ENCODE measurements at places on chromosomes 7 and 10.

- DNase-seq = no peak
Measured at GRCh38 chr7:70638158-70639107, 493.5 kb upstream of the GALNT17 start.

- DNase-seq = no peak
Measured at GRCh38 chr7:130655286-130655685, 13.3 kb downstream of the COPG2 start.

GRCh38 chr7:100896732-100897608 is 1.3 kb upstream of the ACHE start:
- no peak for DNase-seq

GRCh38 chr10:132507956-132508490 is 29.6 kb upstream of the INPP5A start:
- no peak for DNase-seq

- DNase-seq = no peak
Measured at GRCh38 chr7:148185041-148185440, 405.5 kb upstream of the C7orf33 start.
